Effector CD8-positive, alpha-beta T cell (primary cell): ENCODE measurements at places on chromosomes 1 and 21.

DNA sequence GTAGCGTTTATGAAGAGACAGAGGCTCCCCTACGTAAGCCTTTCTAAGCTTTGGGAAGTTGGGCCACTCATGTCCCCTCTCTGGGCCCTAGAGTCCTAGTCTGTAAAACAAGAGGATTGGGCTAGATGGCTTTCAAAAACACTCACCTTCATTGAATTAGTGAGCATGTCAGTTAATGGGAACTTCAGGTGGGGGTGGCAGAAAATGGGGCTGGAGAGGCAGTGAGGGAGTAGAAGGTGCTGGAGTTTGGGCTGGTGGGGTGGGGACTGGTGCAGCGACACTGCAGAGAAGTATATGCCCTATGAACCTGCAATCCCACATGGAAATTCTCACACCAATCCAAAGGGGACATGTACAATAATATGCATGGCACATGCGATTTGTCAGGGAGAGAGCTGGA, 182.7 kb downstream of the C1orf94 start:
- no peak for DNase-seq

GRCh38 chr1:111707906-111708305, 31.3 kb downstream of the INKA2 start:
- no peak for DNase-seq

- DNase-seq: no peak
These were observed 365.0 kb downstream of the LTN1 start for GRCh38 chr21:28627691-28628090.

- DNase-seq: no peak
These were observed 51.2 kb upstream of the SEC16B start for GRCh38 chr1:178020968-178021640.

DNA sequence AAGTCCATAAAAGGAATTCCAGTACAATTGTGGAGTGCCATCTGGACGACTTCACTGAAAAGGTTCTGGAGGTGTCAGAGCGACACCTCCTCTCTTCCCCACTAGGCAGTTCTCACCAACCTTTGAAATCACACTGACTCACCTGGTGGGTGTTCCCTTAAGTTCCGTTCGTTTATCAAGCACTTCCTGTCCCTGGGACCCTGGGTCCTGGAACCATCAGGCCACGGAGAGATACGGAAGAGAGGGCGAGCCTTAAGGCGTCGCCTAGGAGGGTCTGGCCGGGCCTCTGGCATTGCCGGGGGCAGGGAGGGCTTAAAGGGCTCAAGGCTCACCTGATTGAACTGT, 317 bp downstream of the SPAG17 start:
- DNase-seq: no peak

- DNase-seq: no peak
These were observed 134.7 kb upstream of the CD34 start for GRCh38 chr1:208045463-208046260.

DNA sequence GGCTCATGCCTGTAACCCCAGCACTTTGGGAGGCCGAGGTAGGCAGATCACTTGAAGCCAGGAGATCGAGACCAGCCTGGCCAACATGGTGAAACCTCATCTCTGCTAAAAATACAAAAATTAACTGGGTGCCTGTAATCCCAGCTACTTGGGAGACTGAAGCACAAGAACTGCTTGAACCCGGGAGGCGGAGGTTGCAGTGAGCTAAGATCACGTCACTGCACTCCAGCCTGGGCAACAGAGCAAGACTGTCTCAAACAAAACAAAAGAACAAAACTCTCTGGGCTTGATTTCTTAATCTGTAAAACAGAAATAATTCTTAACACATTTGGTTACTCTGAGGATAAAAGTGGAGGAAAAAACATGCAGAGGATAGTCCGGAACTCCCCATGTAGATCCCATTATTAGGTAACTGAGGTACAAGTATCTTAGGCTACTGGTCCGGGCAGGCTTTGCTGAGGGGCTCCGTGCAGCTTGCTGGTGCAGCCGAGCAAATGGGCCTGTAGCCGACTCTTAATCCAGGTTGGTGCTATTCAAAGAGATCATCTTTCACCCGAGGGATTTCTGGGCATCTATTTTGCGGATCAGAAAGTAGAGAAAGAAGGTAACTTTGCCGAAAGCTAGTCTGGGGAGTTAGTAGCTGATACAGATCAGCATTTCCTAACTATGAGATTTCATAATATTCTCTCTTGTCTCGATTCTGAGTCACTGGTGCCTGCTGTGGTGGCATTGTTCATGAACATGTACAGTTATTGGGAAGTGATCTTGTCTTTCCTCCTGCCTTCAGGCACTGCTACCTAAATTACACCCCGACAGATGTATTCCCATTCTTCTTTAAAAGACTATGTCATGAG, 56.8 kb downstream of the NFIA start:
- DNase-seq: no peak

GRCh38 chr1:28173151-28173979, 3.1 kb downstream of the PTAFR start:
- DNase-seq: no peak

- DNase-seq: no peak
These were observed 155.7 kb upstream of the BEND5 start for GRCh38 chr1:48932366-48932765.

GRCh38 chr1:29636936-29637335, 400.6 kb downstream of the PTPRU start:
- DNase-seq: no peak

GRCh38 chr1:64846573-64847430, 101.9 kb downstream of the RAVER2 start:
- no peak for DNase-seq
